Effector CD4-positive, alpha-beta T cell (primary cell): ENCODE measurements at places on chromosomes 1 and 21.

- no peak for DNase-seq
Measured at GRCh38 chr1:31708324-31708723, 4.5 kb upstream of the COL16A1 start.

DNA sequence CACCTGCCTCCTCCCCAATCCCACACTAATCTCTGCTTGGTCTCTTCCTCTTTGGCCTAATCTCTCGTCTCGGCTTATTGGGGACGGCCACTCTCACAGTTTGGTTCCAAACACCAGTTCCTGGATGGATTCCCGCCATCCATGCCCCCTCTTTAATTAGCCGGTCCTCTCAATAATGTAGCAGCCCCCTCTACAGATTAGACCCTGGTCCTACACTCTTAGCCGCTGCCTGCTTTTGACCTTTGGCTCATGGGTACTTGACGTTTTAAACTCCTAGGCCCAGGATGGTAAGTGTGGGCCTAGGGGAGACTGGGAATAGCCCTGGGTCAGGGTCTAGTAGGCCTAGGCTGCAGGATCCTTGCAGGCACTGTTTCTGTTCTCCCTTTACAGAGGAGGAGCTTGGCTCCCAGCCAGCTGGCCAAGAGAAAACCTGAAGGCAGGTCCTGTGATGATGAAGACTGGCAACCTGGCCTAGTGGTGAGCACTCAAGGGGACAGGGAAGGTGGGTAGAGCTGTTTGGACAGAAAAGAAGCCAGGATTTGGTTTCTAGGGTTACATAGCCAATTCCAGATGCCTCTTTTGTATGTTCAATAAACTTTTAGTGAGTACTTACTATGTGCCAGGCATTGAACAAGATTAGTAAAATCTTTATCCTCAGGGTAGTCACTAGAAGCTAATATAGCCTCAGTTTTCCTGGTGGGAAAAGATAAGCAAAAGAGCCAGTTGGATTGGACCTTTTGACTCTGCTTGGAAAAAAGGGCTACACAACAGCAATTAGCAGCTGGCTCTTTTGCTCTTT, 758 bp downstream of the RAD54L start:
- DNase-seq, result no peak

DNA sequence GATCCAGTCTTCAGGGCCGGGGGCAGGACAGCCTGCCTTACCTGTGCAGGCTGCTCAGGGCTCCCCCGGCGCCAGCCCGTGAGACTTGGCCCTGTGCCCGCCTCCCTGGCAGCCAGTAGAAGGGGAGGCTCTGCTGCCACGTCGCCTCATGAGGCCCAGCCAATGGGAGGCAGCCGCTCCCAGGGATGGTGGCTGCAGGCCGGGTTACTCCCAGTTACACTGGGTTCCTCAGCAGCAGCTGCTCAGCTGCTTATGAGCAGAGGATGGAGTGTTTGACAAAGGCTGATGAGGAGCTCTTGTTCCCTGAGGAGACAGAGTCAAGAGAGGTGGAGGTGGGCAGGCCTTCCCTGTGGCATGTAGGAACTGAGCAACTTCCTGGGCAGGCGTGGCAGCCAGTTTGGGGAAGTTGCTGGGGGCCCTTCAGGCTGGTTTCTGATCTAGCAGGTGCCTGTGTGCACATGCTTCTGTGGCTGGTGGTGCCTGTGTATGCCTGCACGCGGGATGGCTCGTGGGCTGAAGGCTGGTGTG, 5.5 kb downstream of the MFSD2A start:
- DNase-seq, result peak; percentile 7

GRCh38 chr1:40661678-40662077, 3.8 kb downstream of the RIMS3 start:
- no peak for DNase-seq

DNA sequence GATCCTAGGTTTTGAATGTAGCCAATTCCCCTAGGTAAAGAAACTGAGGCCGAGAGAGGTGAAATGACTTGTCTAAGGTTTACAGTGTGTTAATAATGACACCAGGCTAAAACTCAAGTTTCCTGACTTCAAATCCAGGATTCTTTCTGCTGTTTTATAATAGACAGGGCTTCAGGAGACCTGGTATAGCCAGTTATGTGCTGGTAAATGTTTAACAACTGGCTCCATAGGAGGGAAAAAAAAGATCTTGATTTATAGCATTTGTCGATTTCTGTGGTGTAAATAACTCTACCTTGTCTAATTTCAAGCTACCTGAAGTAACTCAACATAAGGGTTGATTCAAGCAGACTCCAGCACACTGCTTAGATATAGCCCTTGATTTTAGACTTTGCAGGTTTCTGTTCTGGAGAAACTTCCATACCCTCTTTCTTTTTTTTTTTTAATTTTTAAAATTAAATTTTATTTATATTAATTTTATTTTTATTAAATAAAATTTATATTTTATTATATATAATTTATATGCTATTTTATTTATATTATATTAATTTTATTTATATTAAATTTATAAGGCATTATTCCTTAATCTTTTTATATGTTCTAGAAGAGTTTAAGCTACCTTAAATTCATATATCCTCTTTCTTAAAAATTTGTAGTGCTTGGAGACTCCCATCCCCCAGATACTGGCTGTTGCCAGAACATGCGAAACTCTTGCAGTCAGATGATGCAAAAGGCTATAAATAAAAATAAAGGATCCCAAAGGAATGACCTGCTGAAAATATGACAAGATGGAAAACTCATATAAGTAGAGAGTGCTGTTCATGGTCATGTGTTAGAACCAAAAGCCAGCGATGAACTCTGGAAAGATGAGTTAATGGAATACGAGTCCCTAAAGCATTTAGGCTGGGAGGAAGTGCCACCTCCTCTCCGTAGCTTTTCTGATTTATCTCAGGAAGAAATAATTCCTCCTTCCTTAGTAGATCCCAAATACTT, 35.4 kb upstream of the SRSF10 start:
- no peak for DNase-seq

- DNase-seq, result no peak
Measured at GRCh38 chr1:24541711-24542346, 14.1 kb upstream of the NCMAP start.

DNA sequence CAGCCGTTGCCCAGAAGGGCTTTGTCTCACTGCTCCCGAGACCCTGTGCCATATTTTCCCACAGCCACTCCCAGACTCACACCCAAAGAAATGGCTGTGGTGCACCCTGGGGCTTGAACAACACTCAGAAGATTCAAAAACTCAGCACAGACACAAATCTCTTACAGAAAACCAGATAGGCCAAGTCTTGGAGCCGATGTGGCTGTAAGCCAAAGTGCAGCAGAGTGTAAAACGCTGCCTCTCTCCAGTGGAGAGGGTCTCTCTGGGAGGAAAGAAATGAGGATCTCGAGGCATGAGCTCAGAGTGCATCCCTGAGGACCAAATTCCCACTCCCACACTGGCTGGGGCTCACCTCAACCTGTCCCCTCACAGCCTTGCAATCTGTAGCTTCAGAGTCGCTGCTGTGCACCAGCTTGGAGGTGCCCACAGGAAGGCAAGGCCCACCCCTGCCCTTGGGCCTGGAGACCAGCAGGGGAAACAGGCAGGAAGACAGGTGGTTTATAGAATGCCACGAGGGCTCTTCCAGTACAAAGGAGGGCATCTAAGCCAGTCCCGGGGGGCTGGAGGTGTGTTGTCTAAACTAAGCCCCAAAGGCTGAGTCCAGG, 171.3 kb upstream of the AJAP1 start:
- no peak for DNase-seq

DNA sequence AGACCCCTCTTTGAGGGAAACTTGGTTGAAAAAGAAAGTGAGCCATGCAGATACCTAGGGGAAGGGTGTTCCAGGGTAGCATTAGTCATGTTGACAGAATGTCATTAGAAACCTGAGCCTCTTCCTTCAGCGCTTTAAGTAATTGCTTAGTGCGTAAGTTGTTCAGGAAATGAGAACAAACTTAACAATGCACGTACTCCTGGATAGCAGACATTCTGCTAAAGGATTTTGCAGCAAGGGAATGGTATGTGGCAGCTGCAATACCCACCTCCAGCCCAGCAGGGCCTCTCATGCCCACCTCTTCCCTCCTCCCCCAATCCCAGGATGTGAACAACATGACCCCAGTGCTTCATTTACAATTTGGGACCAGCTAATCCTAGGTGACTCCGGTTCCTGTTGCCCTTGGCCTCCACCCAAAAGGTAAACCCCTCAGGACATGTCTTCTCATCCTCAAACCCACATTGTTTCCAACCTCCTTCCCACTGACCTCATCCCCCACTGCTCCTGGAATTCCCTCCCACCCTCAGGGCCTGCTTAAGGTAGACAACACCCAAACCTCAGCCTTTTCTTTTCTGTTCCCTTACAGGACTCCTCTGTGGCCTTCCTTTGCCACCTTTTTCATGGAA, 98.0 kb upstream of the BCAR3 start:
- DNase-seq, result no peak

DNA sequence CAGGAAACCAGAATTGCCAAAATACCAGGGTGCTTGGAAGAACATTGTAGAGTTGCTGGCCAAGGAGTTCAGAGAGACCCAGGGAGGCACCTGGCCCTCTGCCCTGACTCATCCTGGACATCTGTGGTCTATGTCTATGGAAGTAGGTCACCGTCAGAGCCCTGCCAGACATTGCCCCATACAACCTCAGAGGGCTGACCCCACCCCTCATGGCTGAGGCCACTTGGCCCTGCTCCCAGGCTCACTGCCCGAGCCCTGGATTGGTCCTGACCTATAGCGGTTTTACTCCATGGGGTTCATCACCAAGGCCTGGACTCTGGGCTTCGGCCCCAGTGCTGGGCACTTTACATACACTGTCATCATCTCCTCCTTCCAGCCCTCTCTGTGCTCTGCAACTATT, 233.1 kb downstream of the PTPRU start:
- no peak for DNase-seq

- no peak for DNase-seq
Measured at GRCh38 chr1:216346526-216346925, 76.7 kb downstream of the USH2A start.

DNA sequence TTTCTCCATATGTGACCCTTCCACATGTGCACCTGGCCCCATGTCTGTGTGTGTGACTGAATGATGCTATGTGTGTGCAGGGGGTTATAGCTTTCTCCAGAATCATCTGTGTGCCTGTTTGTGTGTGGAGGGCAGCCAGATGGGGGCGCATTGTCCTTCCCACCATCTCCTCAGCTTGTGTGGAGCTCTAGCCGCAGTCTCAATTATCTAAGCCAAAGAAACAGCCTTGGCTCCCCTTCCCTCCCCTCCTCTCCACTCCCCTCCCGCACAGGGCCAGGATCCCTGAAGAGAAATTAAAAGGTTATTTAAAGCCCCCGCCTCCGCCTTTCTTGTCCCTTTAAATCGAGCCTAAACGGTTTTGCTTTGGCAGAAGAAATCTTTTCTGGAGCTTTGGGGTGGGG, 1.8 kb upstream of the DMBX1 start:
- no peak for DNase-seq

- DNase-seq, result no peak
Measured at GRCh38 chr1:203180611-203181330, 5.1 kb upstream of the MYBPH start.

- no peak for DNase-seq
Measured at GRCh38 chr1:112714313-112715263, 544 bp downstream of the PPM1J start.

DNA sequence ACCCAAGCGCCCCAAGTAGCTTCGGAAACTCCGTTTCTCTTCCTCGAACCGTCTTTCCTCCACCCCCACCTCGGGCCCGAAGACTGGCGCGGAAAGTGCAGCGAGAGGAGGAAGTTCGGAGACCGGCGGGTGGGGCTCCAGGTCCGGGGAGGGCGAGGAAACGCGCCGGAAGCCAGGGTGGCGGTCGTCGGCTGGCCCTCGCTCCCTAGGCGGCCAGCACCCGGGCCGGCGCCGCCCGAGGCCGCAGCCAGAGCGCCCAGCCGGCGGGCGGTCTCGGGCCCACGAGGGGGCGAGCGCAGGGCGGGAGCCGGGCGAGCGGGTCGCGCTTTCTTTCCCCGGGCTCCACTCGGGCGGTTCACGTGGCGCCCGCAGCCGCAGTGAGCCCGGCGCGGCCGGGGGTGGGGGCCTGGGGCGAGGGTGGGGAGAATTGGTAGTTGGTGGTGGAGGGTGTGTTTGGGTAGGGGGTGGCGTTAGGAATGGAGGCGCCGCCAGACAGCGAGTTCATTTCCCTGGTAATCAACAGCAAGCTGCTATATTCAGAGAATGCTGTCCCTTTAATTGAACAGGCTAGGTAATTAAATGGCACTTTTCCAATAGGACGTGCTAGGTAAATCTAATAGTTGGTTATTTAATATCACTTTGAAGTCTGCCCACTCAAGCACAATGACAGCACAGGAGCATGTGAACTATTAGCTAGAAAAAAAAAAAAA, 6.7 kb downstream of the LMO4 start:
- DNase-seq, result peak; percentile 41

DNA sequence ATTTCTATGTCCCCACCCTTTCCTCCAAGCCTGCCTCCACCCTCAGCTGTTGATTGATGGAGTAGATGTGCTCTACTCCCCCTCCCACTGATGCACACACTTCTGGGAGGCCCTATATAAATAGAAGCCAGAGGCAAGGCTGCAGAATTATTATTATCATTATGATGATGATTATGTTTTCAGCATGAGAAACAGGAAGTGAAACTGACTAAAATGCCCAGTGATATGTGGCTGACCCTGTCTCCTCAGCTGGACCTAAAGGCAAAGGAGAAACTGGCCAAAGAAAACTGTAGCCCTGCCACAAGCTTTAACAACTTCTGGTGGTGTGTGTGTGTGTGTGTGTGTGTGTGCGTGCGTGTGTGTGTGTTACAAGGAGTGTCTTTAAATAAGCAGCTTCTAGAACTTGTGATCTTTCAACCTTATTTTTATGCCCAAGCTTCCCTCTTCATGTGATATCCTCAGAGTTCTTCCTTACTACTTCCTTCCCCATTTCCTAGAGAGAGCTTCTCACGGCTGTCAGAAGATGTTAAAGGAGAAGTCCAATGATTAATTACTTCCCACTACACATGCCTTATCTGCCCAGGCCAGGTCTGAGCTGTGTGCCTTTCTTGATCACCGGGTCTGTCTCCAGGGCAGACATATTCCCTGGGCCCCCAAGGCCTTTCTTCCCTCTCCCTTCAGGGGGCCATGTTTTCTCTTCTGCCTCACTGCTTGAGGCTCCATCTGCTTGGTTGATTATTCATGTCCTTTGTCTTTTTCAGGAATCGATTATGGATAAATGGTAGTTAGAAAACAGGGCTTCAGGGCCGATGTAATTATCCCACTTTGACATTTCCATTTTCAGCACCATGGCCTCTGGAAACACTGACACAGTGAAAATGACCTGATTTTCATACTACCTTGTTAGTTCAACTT, 11.6 kb upstream of the MAPKAPK2 start:
- DNase-seq, result no peak

GRCh38 chr21:44723177-44724131, 12.1 kb upstream of the TSPEAR start:
- DNase-seq, result no peak

GRCh38 chr21:19461481-19462205, 1058.1 kb upstream of the TMPRSS15 start:
- no peak for DNase-seq

GRCh38 chr1:47814612-47815395, 182.4 kb downstream of the TRABD2B start:
- no peak for DNase-seq

DNA sequence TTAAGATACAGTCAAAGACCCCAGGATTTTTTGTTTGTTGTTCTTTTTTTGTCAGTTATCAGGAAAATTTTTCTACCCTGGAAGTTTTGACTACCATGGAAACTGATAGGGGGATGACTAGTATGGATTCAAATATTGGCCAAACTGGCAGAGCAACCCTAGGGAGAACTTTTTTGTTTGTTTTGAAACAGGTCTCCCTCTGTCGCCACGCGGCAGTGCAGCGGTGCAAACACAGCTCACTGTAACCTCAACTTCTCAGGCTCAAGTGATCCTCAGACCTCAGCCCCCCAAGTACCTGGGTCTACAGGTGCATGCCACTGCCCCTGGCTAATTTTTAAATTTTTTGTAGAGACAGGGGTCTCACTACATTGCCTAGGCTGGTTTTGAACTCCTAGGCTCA, 46.6 kb downstream of the TOR3A start:
- DNase-seq, result no peak
